ENCODE measurements at places on chromosomes 1 and 21. TPM values are rescaled to one million over a fixed set of nuclear protein-coding genes. Genes with fewer than 3 reads are reported as not detected.

FAM131C gene
- total RNA-seq, result 0.71 TPM

MSH4 gene
- total RNA-seq, result 0.59 TPM

RGS18 gene
- total RNA-seq, result 1.1 TPM

PKP1 gene
- total RNA-seq, result 492 TPM

TFF2 gene
- total RNA-seq, result not detected

AK5 gene
- total RNA-seq, result 0.94 TPM

RIMKLA gene
- 0.24 TPM for total RNA-seq

TAS1R3 gene
- 0.39 TPM for total RNA-seq

USP21 gene
- 51.8 TPM for total RNA-seq

Measured in A673 (cell line).